ENCODE measurements at places on chromosomes 5 and 9.
A peak's percentile ranks its signal among the peaks of the same experiment; 100 is the strongest.

- DNase-seq = no peak
Measured at GRCh38 chr9:99852617-99853016, 30.9 kb downstream of the NR4A3 start.

DNA sequence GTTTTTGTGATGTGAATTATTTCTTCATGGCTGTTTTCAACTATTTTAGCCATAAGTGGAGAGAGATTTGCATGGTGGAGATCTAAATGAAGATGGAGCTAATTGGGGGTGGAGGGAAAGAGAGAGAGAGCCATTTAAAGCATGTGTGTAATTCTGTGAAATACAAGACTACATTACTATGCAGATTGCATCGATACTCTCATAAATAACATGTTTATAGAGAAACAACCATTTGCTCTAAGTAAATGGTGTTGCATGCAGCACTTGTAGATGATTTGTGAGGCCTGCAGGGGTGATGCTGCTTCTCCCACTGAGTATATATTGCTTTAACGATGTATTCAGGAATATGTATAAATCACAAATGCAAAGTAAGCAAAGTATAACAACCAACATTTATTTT is 270.2 kb upstream of the RIOK2 start:
- no peak for DNase-seq

- DNase-seq = no peak
Measured at GRCh38 chr5:171904886-171905285, 101.6 kb downstream of the FBXW11 start.

GRCh38 chr9:71746758-71747125 is 21.6 kb downstream of the CEMIP2 start:
- no peak for DNase-seq

GRCh38 chr9:116149844-116150243 is 3.7 kb upstream of the PAPPA start:
- no peak for DNase-seq

- DNase-seq = no peak
Measured at GRCh38 chr5:18744441-18744840, 1110.2 kb downstream of the TAF11L14 start.

GRCh38 chr5:171872666-171873065 is 87.0 kb downstream of the SMIM23 start:
- no peak for DNase-seq

- no peak for DNase-seq
Measured at GRCh38 chr9:129102791-129103594, 7.6 kb downstream of the CRAT start.

GRCh38 chr5:124912638-124913328 is 166.3 kb upstream of the ZNF608 start:
- peak; percentile 7 for DNase-seq

DNA sequence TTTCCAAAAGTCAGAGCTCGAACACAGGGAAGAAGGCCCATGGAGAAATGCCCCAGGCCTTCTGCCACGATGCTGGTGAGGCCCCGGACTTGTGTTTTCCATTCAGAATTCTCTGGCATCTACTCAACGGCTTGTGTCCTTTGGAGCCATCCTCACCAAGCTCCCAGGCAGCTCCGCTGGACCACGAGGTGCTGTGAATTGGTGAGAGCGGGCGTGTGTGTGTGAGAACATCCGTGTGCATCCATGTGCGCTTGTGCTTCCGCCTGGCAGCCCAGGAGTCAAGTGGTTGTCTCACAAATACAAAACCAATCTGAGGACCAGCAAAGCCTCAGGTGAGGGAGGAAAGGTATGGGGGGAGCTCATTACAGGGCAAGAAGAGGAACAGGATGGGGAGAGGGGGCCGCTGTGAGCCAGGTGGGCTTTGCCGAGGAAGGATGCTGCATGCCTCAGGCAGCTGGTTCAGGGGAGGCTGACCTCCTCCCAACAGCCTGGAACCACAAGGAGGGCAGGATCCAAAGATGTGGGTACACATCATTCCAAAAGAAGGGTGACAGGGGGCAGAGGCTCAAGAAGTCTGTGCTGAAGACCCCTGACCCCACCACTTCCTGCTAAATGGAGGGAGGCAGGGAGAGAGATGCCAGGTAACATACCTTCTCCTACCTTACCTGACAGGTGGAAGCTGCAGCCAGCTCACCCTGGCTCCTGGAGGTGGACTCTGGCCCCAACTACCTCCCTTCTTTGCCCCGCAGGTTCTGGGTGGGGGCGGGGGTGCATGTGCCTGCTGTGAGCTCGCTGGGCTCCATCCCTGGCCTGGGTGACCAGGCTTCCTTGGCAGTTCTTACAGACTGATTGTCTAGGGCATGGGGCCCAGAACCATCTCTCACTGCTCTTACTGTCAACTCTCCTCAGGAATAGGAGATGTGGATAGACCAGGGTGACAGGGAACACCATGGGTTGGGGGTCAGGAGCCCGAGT is 196.3 kb downstream of the PAX5 start:
- no peak for DNase-seq

GRCh38 chr9:88953381-88954029 is 37.8 kb upstream of the S1PR3 start:
- no peak for DNase-seq

DNA sequence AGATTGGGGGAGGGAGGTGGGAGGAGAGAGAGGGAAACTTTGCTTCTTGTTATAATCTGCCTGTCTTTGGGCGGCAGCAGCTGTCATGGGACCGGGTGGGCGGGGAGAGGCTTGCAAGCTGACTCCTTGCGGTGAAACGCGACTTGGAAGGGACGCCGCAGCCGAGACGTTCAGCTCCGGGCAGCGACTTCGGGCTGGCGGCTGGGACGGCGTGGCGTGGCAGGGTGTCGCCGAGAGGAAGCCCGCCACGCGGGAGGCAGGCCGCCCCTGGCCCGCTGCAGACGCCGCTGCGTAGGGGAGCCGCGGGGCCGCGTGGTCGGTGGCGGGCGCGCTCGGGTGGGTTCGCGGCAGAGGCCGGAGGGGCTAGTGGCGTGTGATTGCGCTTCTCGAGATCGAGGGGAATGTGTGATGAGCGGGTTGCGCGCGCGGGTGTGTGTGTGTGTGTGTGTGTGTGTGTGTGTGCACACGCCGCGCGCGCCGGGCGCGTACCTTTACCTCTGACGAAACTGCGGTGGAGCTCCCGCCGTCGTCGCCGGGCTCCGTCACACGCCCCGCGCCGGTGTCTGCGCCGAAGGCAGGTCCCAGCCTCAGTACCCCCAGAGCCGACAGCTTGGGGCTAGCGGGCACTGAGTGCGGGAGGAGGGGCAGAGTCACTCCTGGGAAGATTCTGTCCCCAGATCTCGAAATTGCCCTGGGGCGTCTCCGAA is 1.7 kb downstream of the PPARGC1B start:
- DNase-seq = no peak

DNA sequence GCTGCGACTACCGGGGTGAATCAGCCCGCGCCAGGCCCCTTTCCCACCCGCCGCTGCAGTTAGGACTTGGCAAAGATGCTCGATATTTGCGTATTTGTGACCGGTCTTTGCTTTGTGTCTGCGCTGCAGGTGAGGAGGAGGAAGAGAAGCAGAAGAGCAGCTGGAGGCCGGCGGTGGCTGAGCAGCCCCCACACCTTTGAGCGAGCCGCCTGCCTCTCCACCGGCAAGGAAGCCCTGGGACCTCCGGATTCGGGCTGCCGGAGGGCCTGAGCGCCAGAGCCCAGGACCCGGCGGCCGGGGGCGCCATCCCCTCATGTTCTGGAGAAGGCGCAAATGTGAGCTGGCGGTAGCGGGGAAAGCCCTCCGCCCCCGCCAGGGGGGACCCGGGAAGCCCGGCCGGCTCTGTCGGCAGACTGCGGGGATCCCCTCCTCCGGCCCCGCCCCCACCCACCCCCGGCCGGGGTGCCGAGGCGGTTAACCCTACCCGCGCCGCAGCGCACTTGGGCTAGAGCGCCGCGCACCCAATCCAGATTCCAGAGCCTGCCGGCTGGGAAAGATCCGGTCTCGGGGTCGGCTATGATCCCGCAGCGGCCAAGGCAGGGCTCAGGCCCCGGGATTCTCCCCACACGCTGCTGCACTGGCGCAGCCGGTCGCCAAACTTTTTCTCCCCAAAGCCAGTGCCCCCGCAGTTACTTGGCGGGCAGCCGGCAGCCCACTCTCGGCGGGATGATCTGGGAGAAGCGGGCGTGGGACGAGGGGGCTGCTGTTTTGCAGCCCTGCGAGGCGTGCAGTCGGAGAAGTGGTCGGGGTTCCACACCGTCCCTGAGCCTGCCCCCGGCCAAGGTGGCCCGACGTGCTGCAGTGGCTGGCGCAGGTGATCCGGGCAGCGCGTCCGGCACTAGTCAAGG is 800 bp upstream of the KCNN2 start:
- DNase-seq = no peak

GRCh38 chr9:93588641-93589609 is 12.5 kb downstream of the PHF2 start:
- no peak for DNase-seq

GRCh38 chr5:147404706-147405105 is 105.2 kb downstream of the DPYSL3 start:
- DNase-seq = no peak

GRCh38 chr9:123044586-123044985 is 11.1 kb downstream of the GPR21 start:
- no peak for DNase-seq

- no peak for DNase-seq
Measured at GRCh38 chr9:127281891-127282290, 17.3 kb downstream of the GARNL3 start.

GRCh38 chr9:37574241-37574721 is 1.9 kb downstream of the FBXO10 start:
- no peak for DNase-seq

- no peak for DNase-seq
Measured at GRCh38 chr9:119803679-119804078, 434.4 kb upstream of the BRINP1 start.

GRCh38 chr5:95956021-95956899 is 5.4 kb downstream of the ELL2 start:
- DNase-seq = no peak

GRCh38 chr5:68922172-68922987 is 171.4 kb upstream of the SLC30A5 start:
- DNase-seq = no peak

DNA sequence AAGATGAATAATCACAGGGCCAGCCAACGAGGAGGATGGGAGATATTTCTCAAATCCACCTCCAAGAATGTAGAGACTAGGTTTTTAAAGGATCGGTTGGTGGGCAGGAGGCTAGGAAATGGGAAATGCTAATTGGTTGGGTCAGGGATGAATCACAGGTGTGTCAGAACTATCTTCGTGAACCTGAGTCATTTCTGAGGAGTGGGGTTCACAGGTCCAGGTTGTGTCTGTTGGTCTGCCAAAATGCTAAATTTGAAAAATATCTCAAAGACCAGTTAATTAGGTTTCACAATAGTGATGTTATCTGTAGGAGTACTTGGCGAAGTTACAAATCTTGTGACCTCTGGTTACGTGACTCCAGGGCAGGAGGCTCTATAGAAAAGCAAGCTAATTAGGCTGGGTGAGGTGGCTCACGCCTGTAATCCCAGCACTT is 2.6 kb upstream of the PLAA start:
- DNase-seq = no peak

DNA sequence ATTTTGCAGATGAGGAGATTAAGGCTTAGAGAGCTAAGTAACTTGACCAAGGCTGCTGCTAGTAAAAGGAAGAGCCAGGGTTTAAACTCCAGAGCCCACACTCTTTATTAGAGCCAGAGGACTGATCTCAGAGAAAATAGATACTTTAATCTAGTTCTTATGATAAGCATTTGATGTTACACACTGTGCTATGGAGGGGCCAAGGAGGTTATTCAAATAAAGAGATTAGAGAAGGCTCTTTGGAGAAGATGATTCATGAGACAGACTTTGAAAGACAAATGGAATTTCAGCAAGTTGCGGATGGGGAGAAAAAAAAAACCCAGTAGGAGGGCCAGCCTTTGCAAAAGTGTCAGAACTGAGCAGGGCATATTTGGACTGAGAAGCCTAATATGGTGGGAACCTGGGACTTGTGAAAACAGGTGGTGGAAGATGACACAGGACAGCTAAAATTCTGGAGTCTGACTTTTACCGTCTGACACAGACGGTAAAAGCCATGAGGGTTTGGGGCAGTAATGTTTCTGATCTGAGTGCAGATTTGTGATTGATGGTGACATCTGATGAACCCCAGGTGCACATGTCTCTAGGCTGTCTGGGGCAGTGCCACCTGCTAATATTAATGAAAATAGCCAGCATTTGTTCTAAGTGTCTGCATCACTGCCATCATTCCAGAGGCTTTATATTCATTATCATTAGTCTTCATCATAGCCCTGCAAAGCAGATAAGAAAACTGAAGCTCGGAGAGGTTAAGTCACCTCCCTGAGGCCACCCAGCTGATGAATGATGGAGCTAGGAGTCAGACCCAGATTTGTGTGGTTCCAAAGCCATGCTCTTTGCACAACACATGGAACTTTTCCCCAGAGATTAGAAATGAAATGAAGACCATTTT is 65.3 kb upstream of the CXCL14 start:
- no peak for DNase-seq

GRCh38 chr9:91586282-91586681 is 162.7 kb upstream of the NFIL3 start:
- no peak for DNase-seq

GRCh38 chr5:155947394-155948062 is 379.4 kb upstream of the SGCD start:
- DNase-seq = no peak

GRCh38 chr5:82847562-82847961 is 229.6 kb downstream of the TMEM167A start:
- no peak for DNase-seq

GRCh38 chr5:81537905-81538547 is 144.1 kb upstream of the ACOT12 start:
- DNase-seq = no peak

DNA sequence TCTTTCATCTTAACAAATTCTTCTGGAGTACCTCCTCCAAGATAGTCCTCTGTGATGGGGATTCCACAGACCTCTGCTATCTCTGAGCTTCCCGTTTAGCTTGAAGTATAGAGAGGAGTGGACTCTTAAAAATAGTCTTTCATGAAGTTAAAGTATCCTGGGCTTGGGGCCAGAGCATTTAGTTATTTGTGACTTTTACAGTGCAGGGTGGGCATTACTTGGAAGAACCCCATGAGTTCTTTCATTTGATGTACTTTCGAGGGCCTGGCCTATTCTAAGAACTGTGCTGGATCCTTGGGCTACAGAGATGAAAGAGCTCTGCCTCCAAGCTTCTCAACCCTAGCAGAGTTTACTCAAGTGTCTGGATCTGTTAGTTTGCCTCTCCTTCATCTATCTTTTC is 131.5 kb downstream of the ZSWIM6 start:
- no peak for DNase-seq

DNA sequence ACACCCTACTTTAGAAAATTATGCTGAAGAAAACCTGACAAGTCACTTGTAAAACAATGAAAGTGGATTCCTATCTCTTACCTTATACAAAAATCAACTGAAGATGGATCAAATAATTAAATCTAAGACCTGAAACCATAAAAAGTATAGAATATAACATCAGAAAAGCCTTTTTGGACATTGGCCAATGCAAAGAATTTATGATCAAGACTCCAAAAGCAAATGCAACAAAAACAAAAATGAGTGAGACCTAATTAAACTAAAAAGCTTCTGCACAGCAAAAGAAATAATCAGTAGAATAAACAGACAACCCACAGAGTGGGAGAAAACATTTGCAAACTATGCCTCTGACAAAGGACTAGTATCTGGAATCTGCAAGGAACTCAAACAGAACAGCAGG is 303.0 kb upstream of the CDH9 start:
- no peak for DNase-seq

- DNase-seq = no peak
Measured at GRCh38 chr5:168184103-168184502, 107.3 kb upstream of the WWC1 start.

- no peak for DNase-seq
Measured at GRCh38 chr5:133155326-133155969, 103.6 kb downstream of the HSPA4 start.

Data from cerebellar nuclear complex (tissue), 1 donor.